SW480 (cell line): ENCODE measurements at places on chromosomes 5 and 9.

GRCh38 chr9:25557645-25558300, 120.5 kb downstream of the TUSC1 start:
- no peak for DNase-seq

GRCh38 chr5:87751824-87752223, 339.1 kb upstream of the CCNH start:
- DNase-seq: no peak

GRCh38 chr5:90037646-90038045, 371.9 kb downstream of the CETN3 start:
- DNase-seq: no peak

- no peak for DNase-seq
Observed at GRCh38 chr9:126703002-126703865, 89.5 kb downstream of the LMX1B start.

DNA sequence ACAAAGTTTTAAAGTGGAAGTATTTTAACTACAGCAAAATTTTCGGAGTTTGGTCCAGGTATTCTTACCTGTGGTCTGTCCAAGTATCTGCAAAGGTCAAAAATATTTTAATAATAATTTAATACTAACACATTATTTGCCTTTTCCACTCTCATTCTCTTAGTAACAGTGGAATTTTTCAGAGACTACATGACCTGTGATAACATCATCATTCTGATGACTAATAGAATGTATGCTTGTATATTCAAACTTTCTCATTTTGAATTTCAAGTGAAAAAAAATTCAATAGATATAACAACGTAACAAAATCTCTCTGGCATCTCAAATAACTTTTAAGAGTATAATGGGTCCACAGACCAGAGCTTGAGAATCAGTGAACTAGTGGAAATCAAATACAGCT, 78.3 kb downstream of the FBXL17 start:
- DNase-seq: no peak

DNA sequence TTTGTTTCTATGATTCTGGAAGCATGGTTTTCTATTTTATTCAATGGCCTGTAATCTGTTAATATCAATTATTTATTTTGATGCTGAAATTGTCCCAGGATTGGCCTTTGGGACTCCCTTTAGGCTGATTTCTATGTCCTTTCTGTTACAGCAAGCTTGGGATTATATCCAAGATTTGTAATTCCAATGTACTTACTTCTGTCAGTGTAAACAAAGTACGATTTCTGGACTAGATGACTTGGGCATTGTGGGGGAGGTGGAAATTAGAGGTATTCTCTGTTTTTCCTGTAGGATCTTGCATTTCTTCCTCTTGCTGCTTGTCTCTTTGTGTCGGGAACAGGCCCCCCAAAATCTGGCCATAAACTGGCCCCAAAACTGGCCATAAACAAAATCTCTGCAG, 3.7 kb downstream of the PCDHGA12 start:
- no peak for DNase-seq

- no peak for DNase-seq
Observed at GRCh38 chr5:179051784-179052183, 8.4 kb upstream of the ZNF354C start.

- no peak for DNase-seq
Observed at GRCh38 chr5:68920888-68921287, 172.9 kb upstream of the SLC30A5 start.
